RCC 7860 (cell line): ENCODE measurements at places on chromosomes 16 and 17.

DNA sequence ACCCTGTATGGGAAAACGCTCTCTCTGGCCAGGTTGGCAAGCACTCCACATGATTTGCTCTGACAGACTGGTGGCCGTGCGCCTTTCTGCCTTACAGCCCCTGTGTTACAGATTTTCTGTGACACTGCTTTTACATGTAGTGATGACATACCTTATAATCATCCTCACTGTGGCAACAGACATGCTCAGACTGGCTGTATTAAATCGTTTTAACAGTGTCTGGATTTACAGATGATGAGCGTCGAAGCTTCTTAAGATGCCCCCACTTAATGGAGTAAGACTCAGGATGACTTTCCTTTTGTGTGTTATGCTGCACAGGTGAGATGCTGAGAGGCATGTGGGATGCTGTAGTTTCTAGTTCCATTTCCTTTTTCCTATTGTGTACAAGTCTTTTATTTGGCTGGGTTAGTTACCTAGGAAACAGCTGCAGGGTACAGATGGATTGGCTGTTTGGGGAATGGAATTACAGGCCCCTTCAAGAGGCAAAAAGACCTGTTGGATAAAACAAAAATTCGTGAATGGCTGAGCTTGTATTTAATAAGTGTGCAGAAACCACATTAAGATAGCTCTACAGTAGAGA lies 20.9 kb upstream of the VWA3A start:
- DNase-seq: no peak

DNA sequence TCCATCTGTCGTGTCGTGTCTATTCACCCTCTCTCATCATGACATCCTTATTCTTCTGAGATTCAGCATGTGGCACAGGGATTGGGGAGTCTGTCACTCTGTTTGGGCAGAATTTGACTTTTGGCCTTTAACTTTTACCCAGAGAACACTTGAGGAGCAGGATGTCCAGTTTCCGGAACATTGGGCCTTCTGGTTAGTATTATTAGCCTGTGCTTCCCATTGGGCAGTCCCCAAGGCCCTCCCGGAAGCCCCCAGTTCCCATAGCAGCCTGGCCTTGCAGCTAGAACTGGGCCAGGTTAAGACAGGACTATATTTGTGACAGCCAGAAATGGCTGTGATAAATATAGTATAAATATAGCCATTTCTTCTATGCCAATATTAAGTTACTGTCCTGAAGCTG lies 9.6 kb downstream of the SCN4A start:
- DNase-seq: no peak

- no peak for DNase-seq
Observed at GRCh38 chr17:36791150-36791941, 145.9 kb upstream of the LHX1 start.

DNA sequence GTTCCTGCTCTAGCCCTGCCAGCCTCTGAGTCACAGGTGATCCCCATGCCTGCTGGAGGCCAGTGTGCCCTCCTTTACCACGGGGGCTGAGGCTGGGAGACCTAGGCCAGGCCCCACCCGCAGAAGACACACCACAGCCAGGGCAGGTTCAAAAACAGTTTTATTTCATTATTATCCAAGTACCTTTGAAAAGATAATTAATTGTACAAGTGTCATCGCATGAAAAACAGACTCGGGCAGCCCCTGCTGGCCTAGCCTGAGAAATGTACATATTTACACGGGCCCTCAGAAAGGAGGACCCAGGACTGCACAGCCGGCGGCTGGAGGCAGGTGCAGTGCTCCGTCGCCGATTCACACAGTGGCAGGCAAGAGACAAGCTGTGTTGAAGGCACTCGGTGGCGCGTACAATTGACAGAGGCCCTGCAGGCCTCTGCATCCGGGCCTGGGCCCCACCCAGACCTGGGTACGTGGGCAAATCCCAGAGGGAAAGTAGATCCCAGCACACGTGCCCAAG lies 4.4 kb downstream of the PDIA2 start:
- no peak for DNase-seq

- DNase-seq: no peak
Observed at GRCh38 chr17:12814718-12815117, 25.4 kb downstream of the ARHGAP44 start.

DNA sequence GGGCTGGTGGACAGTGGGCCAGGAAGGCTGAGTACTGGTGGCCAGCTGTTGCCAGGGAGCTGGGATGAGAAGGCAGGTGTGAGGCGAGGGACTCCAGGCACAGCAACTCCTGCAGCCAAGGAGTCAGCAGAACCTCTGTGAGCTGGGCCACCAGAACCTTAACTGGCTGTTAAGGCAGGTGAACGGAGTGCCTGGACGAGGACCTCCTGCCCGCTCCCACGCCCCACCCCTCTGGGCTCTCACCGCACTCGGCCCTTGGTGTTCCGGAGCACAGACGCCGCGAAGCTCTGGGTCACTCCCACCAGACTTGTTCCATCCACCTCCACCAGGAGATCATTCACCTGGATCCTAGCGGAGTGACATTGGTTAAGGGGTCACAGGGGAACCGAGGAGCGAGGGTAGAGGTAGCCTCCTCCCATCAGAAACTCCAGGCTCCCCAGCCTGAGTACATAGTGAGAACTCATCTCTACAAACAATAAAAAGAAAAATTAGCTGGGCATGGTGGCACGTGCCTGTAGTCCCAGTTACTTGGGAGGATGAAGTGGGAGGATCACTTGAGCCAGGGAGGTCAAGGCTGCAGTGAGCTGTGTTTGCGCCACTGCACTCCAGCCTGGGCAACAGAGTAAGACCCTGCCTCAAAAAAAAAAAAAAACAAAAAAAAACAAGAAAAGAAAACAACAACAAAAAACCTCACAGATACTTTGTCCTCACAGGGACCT lies 9.3 kb downstream of the PPP1R9B start:
- DNase-seq: no peak

- DNase-seq: no peak
Observed at GRCh38 chr17:60652454-60653247, 25.0 kb upstream of the BCAS3 start.

DNA sequence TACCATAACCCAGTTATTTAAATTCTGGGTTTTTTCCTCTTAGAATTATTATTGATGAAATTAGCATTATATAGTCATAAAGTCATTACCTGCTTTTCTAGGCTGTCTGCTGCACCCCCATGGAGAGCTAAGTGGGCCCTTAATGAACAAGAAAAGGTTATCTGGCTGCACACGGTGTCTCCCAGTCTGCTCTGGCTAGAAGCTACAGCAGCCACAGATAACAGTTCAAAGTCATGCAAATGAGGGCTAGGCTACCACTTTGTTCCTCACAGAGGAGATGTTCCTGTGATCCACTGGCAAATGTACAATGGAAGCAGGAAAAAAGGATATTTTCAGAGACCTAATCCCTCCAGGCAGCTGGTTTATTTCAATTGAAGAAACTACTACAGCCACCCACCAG lies 112.1 kb downstream of the SNX11 start:
- no peak for DNase-seq

DNA sequence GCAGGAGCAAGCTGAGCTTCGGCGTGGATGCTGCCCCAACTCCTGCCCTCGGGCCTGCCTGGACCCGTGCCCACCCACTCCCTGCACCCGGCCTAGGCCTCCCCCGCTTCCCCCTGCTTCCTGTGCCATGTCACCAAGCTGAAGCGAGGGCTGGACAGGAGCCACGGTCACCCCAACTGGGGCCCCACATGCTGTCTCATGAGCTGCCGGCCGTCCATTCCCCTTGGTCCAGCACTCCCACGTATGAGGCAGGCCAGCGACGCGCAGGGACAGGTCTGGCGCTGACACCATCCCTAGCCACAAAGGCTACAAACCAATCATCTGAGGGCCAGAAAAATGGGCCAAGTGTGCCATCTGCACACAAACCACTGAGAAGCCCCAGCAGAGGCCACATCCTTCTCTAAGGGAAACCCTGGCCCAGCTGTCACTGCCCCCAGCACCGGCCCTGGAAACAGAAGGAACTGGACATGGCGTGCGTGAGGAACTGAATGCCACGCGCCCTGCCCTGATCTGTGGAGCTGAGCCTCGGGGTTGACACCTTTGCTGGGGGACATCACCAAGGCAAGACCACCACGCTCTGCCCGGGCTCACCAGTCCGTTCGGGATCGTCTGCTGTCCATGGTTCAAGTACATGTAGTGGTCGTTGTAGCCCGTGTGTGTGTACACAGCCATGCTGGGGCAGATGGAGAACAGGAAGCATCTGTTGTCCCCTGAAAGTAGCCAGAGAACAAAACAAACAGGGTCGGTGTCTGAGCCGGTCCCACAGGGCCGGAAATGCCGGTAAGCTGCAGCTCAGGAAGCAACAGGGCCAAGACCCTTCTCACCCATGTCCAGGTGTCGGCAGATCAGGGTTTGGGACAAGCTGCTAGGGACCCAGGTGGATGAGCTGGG lies 22.2 kb downstream of the MEAK7 start:
- DNase-seq: no peak

- no peak for DNase-seq
Observed at GRCh38 chr17:1783834-1784611, 22.2 kb downstream of the SERPINF1 start.

- no peak for DNase-seq
Observed at GRCh38 chr17:81528651-81529436, 667 bp downstream of the FSCN2 start.

DNA sequence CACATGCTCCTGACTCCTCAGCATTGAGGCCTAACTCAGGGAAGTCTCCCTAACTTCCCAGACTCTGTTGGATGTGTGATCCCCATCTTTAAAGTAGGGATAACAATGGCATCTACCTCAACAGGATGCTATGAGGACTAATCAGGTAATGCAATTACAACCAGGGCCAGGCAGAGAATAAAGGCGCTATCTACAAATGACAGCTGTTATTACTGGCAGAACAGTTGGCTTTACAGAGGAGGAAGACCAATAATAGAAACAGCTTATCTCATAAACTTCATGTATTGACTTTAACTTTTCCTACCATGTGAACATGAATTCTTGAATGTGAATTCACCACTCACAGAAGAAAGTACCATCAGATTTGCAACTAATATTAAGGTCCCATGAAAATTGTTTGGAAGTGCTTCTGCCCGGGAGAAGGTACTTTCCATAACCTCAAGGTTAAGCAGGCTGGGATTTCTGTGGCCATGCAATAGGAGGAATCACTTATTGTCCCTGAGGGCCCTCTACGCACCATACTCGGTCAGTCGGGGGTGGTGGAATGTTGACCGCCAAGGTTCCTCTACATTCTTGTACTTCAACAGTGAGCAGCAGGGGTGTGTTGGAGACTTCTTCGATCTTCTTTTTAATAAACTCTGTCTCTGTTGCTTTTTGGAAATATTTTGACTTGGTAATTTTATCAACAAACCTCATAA lies 22.6 kb upstream of the ERN1 start:
- DNase-seq: no peak

DNA sequence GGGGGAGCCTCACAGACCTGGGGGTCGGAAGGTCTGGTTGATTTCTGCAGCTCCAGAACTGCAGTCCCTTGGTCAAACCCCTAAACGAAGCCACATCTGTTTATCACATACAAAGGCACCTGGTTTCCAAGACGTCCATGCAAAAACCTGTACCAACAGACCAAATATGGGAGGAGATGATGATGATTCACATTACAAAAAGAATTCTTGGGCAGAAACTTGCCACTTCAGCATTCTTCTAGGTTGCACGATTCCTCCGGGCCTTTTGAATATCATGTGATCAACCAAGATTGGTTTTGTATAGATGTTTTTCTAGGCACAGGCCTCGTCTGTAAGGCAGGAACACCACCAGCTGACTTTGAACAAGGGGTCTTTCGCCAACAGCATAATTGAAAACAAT lies 466.3 kb downstream of the SOX9 start:
- DNase-seq: peak; percentile 47

DNA sequence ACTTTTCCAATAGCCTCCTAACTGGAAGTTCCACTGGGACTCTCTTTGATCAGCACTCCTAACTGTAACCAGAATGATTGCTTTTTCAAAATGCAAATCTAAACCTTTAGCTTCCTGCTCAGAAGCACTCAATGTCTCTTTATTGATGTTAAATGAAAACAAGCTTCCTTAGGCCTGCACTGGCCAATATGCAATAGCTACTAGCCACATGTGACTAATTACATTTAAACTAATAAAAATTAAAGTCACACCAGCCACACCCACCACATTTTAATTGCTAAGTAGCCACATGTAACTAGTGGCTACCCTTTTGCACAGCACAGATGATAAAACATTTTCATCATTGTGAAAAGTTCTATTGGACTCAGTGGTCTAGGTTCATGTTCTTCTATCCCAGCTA lies 31.8 kb downstream of the FAM20A start:
- no peak for DNase-seq

- DNase-seq: no peak
Observed at GRCh38 chr16:68468842-68469241, 20.5 kb upstream of the SMPD3 start.

GRCh38 chr17:60740584-60740983 lies 62.9 kb downstream of the BCAS3 start:
- no peak for DNase-seq

DNA sequence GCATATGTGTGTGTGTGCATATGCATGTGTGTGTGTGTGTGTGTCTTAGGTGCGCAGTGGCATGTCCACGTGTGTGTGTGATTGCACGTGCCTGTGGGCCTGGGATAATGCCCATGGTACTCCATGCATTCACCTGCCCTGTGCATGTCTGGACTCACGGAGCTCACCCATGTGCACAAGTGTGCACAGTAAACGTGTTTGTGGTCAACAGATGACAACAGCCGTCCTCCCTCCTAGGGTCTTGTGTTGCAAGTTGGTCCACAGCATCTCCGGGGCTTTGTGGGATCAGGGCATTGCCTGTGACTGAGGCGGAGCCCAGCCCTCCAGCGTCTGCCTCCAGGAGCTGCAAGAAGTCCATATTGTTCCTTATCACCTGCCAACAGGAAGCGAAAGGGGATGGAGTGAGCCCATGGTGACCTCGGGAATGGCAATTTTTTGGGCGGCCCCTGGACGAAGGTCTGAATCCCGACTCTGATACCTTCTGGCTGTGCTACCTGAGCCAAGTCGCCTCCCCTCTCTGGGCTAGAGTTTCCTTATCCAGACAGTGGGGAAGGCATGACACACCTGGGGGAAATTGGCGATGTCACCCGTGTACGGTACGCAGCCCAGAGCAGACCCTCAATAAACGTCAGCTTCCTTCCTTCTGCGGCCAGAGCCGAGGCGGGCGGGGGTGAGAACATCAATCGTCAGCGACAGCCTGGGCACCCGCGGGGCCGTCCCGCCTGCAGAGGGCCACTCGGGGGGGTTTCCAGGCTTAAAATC lies 47.6 kb downstream of the IL21R start:
- no peak for DNase-seq

- no peak for DNase-seq
Observed at GRCh38 chr16:54140057-54140787, 146.4 kb downstream of the IRX3 start.

- DNase-seq: no peak
Observed at GRCh38 chr17:73875346-73875745, 231.1 kb upstream of the SDK2 start.

DNA sequence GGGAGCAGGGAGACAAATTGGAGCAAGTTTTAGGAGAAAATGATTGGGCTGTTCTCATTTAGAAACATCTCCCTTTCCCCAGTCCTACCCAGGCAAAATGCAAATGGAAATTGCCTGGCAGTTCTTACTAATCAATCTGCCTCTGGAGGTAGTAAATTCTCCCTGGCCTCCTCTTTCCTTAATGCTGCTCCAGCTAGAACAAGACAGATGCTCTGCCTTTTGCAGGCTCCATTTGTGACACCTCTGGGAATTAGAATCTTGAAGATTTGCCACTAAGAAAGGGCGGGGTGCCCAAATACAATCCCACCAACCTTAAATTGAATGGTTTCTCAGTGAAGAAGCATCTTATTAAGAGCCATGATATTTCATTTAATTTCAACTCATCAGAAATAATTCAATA lies 377.7 kb upstream of the CDH11 start:
- DNase-seq: no peak
